ENCODE measurements at places on chromosomes 1 and 21.

- DNase-seq, result no peak
Measured at GRCh38 chr1:193533853-193534252, 347.4 kb upstream of the B3GALT2 start.

DNA sequence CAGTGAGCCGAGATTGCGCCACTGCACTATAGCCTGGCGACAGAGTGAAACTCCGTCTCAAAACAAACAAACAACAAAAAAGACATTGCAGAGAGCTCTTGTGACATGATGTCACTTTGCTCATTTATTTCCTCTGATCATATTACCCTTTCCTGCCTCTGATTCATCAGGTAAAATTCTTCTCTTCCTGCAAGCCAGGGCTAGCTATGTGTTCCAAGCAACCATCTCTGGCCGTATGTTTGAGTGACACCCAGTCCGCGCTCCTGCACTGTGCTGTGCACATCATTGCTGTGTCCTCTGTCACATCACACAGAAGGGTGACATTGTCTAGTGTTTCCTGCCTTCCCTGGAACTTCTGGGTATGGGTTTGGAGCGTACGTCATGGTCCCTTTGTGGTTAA lies 251.3 kb downstream of the PCP4 start:
- DNase-seq, result no peak

DNA sequence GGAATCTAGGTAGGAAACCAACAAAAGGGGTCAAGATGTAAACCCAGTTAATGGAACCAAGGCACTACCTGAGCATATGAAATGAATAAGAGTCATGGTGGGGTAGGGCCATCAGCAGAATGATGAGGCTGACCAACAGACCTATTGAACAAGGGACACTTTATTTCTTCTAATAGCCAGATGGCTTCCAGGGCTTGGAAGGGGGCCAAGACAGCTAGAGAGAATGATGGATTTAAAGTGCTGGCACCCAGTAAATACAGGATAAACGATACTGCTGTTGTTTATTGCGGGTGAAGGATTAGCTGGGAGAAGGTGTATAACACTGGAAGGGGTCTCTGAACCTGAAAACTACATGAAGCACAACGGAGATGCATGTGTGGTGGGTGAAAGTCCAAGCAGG lies 15.6 kb downstream of the DDAH1 start:
- DNase-seq, result no peak

DNA sequence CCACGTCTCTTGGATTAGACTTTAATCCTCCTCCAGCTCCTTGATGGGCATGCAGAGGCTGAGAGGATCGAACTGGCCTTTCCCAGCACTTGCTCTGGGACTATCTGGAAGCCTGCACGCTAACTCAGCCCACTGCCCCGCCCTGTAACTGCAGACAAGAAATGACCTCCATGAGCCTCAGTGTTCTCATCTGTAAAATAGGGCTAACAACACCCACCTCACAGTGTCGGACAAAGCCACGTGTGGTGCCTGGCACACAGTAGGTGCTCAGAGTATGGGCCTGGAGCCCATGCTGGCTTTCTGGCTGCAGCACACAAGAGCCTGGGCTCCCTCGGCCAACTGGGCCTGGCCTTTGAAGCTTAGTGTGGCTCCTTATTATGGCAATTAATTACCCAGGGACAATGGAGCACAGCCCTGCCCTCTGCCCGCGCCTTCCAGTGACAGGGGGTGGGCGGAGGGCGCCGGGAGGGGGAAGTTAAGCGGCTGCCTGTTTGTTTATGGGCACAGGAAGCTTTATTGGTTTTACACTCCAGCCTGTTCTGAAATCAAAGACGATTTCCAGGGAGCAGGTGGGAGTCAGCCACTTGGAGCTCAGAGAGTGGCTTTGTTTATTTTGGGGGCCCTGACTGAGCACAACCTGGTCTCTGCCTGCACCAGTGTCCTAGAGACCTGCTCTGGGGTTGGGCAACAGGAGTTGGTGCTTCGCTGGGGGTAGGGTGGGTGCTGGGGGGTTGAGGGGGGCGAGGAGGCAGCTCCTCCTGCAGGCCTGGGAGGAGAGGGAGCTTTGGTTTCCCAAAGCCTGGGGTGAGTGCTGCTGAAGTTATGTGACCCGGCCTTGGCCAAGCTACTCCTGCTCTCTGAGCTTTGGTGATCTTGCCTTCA lies 31.0 kb downstream of the PAX7 start:
- no peak for DNase-seq

All from activated CD4-positive, alpha-beta T cell treated with anti-CD3 and anti-CD28 coated beads, Interleukin-2, amount 10 ng/mL, durations not matched to agents 7 days and 5 days (primary cell).